ENCODE measurements at places on chromosomes 1 and 21.

DNA sequence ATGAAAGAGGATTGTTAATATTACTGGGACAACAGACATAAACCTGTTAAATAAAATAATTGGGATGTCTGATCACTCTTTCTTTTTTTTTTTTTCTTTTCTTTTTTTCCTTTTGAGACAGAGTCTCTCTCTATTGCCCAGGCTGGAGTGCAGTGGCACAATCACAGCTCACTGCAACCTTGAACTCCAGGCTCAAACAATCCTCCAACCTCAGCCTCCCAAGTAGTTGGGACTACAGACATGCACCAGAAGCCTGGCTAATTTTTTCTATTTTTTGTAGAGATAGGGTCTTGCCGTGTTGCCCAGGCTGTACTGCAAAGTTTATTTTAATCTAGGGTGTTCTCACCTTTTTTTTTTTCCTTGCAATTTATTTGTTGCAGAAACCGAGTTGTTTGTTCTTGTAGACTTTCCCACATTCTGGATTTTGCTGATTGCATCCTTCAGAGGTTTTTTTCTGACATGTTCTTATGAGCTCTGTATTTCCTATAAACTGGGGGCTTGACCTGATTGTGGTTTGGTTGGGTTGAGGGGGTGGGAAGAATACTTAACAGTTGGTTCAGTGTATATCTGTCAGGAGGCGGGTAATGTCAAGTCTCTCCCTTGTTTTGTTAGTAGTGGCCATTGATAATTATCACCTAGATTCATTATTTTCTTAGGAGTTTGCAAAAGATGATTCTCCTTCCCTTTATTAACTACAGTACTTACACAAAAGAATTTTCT lies 125.2 kb downstream of the MAST2 start:
- no peak for DNase-seq

GRCh38 chr1:87388411-87388810 lies 59.7 kb downstream of the LMO4 start:
- DNase-seq, result no peak

DNA sequence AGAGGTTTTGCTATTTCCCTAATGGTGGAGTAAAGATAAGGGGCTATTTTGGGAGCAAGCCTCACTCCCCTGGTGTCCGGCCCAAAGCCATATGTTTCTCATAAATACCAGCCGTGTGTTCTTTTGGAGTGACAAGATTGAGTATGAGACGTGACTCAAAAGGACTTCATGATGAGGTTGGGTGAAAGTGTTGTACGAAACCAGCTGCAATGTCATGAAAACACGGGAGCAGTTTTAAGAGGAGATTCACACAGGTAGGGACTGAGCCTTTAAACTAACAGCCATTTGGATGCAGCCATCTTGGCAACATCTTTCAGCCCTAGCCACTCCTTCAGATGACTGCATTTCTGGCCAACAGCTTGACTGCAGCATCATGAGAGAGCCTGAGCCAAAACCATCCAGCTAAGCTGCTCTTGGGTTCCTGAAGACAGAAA lies 532.3 kb upstream of the USP24 start:
- no peak for DNase-seq

GRCh38 chr1:63730211-63730610 lies 43.6 kb upstream of the ROR1 start:
- no peak for DNase-seq

- no peak for DNase-seq
These were observed 37.1 kb upstream of the H6PD start for GRCh38 chr1:9197186-9198099.

- peak; percentile 39 for DNase-seq
These were observed 2.7 kb upstream of the PSMD4 start for GRCh38 chr1:151251656-151252470.

DNA sequence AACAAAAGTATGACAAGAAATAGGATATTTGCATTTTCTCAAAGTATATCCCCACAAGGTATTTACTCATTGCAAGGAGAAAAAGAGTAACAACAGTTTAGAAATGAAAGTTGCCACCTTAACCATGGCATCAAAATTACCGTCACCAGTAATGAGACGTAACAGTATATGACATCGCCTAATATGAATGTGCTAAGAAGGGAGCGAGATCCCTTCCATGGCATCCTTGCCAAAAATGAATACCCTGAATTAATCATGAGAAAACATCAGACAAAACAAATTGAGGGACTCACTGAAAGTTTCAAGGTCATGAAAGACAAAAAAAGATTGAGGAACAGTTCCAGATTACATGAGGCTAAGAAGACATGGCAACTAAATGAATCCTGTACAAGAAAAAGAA lies 78.9 kb upstream of the MROH9 start:
- DNase-seq, result no peak

DNA sequence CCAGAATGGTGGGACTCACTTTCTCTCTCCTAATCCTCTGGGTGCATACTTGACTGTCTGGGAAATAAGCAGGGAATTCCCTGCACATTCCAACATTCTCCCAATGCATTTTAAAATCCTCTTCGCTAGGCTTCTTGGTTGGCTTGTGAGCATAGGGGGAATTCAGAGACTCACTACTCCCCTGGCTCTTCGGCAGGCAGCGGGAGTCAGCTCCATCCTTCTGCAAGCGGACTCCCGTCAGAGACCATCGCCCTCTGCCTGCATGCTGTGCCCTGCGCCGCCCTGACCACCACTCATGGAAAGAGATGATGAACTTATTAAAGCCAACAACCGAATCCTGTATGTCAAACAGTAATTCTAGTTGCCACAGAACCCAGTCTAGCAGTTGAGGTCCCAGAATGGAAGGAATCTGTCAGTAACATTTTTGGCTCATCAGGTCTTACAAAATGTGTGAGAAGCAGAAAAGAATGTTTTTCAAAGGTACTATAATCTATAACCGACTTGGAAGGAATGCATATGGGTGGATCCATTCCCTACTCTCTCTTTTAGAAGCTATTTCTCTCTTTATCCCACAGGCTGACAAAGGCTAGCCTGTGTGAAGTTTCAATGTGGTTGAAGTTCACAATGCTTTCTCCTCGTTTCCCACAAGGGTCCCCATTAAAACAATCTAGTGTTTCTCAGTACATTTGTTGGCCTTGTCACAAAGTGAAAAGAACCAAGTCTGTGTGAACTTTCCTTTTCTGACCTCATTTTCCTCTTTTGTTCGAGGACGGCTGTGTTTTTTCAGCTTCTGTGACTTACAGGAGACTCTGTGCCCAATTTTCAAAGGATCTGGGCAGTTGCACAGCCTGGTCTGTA lies 119.1 kb upstream of the ADAR start:
- DNase-seq, result no peak

GRCh38 chr1:41578712-41579335 lies 94.3 kb upstream of the EDN2 start:
- DNase-seq, result no peak

- DNase-seq, result no peak
These were observed 16.4 kb upstream of the KIAA0040 start for GRCh38 chr1:175208773-175209492.

GRCh38 chr21:46297338-46298271 lies 11.5 kb downstream of the YBEY start:
- no peak for DNase-seq

DNA sequence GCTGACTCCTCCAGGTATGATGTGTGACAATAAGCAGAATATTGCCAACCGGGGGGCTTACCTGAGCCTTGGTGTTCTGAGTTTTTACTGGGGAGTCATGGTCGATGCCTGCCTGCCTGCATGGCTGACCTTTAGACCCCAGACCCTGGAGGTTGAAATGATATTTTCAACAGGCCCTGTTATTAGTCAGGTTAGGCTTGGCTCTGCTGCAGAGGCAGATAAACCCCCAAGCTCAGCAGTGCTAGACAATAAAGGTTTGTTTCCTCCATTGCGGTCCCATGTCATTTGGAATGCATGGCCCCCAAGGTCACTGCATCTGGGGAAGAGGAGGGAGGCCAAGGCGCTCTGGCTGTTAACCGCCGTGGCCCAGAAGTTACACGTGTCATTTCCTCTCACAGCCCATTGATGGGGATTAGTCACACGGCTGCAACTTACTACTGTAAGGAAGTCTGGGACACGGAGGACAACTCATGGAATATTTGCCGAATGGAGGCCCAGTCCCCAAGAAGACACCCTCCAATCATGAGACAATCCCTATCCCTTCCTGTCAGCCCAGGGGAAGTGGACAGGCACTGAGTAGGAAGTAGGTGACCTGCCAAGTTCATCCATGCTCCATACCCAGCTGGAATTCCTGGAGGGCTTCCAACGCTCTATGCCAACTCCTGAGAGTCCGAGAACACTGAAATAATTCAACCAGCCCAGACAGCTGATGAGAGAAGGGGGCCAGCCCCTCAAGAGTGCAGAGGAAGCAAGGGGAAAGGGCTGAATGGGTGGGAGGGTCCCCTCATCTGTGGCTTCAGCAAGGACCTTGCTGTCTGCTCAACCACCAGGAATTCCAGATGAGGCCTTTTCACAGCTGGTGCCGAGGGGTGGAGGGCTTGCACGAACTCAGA lies 97.3 kb downstream of the TAS1R2 start:
- DNase-seq, result no peak

GRCh38 chr1:64932962-64933295 lies 33.4 kb downstream of the JAK1 start:
- no peak for DNase-seq

GRCh38 chr1:108077991-108078390 lies 113.0 kb upstream of the VAV3 start:
- no peak for DNase-seq

- DNase-seq, result no peak
These were observed 57.3 kb downstream of the SERBP1 start for GRCh38 chr1:67372898-67373297.

DNA sequence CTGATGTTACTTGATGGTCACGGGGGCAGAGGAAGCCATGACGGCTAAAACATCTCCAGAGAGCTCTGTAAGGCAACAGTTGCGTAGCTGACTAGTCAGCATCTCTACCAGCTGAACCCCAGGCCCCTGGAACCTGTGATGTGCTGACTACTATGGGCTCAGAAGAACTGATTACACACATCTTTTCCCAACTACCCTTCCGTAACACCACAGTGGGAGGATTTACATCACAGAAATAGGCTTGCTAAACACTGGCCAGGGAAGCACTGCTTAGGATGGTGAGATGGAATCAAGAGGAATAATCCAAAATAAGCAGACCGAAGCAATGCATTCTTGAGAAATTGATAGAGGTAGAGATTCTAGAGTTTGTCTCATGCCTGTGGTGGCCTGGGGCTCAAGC lies 122.5 kb downstream of the SMYD2 start:
- DNase-seq, result no peak

- DNase-seq, result no peak
These were observed 65.5 kb upstream of the WNT4 start for GRCh38 chr1:22208268-22208972.

DNA sequence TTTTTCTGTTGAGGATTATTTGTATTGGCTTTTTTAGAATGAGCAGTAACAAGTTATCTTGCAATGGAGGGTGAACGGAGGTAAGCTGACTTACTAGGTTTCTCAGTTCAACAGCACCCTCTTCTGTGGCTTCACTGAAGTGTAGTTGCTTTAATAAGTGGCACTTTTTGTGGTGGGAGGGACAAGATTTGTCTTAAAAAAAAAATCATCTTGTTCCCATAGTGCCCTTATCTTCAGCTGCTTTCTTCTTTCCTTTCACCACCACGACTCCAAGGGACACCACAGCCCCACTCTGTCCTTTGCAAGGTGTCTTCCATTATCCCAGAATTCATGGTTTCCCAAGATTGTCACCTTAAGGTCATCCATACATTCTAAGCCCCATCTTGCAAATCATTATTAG lies 92.9 kb downstream of the PIGK start:
- DNase-seq, result no peak

DNA sequence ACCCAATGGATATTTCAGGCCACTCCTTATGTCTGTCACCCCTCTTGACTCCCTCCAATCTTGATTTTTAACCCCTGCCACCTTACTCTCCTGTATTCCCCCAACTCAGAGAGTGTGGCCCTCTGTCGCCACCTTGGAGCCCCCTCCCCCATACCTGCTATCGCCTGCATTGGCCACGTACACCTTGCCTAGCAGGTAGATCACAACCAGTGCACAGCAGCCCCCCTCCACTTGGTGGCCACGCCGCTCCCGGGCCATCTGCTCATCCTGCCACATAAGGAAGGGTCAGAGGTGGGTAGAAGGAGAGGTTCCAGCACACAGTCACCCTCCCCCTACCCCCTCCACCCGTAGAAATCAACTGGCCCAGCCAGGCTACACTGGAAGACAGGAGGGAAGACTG lies 2.9 kb downstream of the PPM1J start:
- no peak for DNase-seq

DNA sequence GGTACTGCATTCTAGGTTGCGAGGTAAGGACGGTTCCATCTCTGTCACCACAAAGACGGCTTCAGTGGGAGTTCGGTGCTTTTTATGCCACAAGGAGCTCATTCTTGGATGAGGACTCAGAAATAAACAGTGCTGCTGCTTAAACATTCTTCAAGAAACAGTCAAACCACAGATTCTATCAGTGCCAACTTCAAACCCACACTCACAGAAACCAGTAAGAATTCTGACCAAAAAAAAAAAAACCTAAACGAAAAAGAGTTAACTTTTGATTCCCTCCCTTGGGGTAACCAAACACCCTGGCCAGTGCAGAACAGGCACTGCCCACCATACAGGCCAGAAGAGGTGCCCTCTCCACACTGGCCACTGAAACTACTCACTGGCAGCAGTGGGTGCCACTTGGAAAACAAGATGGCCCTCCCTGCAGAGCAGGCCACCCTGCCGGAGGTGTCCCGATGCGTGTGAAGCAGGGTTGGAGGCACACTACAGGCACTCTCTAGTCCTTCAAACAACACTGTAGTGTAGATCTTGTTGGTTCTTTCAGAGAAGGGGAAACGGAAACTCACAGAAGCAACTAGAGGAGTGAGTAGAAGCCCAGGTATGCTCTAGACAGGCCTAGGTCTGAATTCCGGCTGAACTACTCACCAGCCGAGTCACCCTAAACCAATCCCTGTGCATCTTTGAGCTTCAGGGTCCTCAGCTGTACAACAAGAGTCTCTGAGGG lies 87.3 kb upstream of the TLR5 start:
- DNase-seq, result no peak

- DNase-seq, result peak; percentile 5
These were observed 753 bp downstream of the KIF1B start for GRCh38 chr1:10210841-10211804.

DNA sequence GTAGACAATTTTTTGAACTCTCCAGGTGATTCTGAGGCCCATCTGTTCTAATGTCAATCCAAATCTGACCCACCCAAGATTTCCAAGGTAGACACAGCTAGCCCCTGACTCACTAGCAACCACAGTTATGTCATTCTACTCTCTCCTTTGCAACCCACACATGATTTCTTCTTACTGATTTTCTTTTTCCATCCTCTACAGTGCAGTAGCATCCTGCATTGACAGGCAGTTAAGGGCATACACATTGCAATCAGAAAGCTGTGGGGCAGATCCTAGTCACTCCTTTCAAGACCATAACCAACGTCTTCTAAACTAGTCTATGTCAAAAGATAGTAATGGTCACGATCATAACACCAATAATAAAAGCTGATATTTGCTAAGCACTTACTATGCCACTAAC lies 54.2 kb downstream of the JAK1 start:
- no peak for DNase-seq

- DNase-seq, result no peak
These were observed 15.0 kb downstream of the KCNQ4 start for GRCh38 chr1:40798366-40799281.

GRCh38 chr1:183770816-183771128 lies 34.1 kb upstream of the RGL1 start:
- DNase-seq, result no peak

GRCh38 chr1:207174913-207175312 lies 70.9 kb downstream of the C4BPA start:
- DNase-seq, result no peak

All from activated CD8-positive, alpha-beta memory T cell treated with anti-CD3 and anti-CD28 coated beads for 1 hour (primary cell).